Foreskin fibroblast (primary cell): ENCODE measurements at places on chromosomes 5 and 9.

DNA sequence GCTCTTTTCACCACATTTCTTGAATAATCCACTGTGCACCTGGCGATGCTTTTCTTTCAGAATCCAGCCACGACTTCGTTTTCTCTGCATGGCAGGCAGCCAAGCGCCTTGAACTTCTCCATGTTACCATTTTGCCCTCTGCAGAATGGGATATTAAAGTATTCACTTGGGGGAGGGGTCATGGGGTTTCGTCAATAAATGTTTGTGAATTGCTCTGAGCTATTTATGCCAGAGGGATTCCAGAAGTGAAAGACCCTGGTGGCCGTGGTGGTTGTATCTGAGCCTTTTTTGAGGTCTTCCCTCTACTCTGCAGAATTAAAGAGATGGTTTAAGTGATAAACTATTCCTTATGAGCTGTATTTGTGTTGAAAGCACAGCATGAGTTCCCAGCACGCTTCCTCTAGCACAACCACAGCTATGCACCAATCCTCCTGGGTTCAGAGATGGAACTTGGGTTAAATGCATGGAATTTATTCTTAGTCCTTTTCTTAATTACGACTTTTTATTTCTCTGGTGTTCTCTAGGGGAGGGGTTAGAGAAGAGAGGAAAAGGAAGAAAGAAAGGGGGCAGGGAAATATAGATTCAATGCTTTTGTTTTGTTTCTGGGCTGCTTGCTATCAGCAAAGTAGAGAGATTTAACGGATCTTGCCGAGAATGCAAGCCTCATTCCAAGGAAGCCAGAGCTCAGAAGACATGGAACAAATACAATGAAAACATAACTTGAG lies 478.2 kb upstream of the TNC start:
- peak; percentile 94 for DNase-seq

DNA sequence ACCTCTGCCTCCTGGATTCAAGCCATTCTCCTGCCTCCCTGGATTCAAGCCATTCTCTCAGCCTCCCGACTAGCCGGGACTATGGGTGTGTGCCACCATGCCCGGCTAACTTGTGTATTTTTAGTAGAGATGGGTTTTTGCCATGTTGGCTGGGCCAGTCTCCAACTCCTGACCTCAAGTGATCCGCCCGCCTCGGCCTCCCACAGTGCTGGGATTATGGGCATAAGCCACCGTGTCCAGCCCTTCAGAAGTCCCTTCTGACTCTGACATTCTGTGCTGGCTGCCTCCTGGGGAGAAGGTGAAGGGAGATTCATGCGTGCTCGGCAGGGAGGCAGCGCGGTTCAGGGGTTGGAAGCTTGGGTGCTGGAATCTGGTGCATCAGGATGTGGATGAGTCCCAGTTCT lies 28.8 kb downstream of the PRRX2 start:
- no peak for DNase-seq

GRCh38 chr5:107184871-107185270 lies 485.9 kb downstream of the EFNA5 start:
- DNase-seq, result no peak

DNA sequence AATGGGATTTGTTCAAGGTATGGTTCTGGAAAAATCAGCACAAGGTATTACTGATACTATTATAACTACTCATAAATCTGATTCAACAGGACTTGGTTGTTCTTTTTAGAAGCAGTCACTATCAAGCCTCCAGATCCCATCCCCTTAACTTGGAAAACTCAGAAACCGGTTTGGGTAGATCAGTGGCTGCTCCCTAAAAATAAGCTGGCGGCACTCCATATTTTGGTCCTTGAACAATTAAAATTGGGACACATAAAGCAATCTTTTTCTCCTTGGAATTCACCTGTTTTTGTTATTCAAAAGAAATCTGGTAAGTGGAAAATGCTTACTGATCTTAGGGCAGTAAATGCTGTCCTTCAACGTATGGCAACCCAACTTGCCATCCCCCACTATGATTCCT lies 104.2 kb downstream of the SYK start:
- no peak for DNase-seq

- peak; percentile 32 for DNase-seq
Measured at GRCh38 chr5:170603578-170604565, 100.1 kb downstream of the KCNIP1 start.

DNA sequence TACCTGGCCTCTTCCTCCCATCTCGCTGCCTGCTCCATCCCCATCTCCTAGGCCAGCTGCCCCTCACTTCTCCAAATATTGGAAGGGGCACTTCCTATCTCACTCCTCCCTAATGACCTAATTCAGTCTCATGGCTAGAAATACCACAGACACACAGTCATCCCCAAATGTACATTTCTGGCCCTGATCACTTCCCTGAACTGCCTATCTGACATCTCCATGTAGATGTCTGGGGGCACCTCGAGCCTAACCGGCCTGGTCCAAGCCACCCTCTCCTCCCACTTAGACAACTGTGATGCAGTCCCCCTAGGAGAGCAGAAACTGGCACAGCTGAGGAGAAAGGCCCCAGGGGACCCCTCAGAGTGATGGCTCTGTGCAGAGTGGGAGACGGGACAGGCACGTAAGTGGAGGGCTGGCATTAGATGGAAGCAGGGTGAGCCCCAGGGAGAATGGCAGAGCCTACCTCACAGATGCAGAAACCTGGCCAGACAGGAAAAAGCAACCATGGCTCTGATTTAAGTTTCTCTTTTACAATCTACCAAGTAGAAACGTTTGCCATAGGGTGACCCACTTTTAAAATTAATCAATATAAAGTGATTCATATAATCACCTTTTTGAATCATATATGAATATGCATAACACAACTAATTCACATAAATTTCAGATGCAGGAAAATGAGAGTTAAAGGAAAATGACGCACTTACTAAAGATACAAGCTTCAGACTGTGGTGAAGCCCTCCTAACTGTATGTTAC lies 22.1 kb downstream of the CAMSAP1 start:
- DNase-seq, result no peak

DNA sequence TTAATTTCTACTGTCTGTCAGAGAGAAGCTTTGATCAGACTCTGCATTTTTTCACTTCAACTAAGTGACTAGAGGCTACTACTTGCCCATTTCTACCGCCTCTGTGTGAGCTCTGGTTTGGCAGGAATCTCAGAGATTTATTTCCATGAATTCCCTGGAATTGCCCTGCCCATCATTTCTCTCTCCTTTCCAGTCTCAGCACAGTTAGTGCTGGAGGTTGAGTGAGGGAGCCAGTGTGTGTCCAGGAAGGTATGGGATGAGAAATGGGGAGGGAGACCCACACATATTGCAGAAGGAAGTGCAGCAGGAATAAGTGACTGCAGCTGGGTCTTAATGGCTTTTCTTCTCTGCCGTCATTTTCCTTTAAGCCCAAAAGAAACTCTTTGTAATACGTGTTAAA lies 443.1 kb upstream of the ZNF462 start:
- DNase-seq, result peak; percentile 2
